ENCODE measurements at places on chromosomes 12 and 14.

DNA sequence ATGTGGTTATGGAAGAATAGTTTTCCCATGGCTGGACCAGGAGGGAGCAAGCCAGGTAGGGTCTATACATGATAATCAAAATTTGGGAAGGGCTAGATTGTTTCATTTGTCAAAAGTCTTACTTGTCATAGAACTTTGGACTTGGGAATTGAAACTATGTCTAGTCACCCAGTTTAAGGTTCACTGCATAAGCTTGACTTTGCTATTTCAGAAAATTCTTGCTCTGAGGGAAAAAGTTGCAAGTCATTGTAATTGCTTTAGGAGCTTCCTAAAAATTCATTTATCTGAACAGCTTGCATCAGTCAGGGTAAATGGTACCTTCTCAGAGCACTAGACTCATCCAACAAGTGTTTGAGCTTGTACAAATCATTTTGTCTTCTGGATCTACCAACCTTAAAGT, 1194.7 kb downstream of the GALC start:
- no peak for DNase-seq

GRCh38 chr12:95191060-95191696, 26.1 kb downstream of the FGD6 start:
- DNase-seq, result no peak

DNA sequence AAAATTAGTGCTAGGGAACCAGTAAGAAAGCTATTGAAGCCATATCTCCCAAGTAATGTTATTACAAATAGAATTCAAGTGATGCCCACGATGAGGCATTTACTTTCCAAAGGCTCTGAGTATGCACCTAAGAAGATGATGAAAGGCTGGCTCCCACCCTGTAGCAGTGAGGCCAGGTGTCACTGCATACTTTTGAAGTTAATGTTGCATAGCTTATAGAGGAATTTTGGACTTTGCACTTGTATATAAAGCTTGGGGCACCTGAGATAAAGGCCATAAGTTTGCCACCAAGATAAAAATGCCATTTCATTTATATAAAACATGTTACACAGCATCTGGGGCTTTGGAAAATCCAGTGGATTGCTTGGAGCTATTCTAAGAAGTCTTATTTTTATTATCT, 96.2 kb downstream of the PTPRB start:
- DNase-seq, result no peak

DNA sequence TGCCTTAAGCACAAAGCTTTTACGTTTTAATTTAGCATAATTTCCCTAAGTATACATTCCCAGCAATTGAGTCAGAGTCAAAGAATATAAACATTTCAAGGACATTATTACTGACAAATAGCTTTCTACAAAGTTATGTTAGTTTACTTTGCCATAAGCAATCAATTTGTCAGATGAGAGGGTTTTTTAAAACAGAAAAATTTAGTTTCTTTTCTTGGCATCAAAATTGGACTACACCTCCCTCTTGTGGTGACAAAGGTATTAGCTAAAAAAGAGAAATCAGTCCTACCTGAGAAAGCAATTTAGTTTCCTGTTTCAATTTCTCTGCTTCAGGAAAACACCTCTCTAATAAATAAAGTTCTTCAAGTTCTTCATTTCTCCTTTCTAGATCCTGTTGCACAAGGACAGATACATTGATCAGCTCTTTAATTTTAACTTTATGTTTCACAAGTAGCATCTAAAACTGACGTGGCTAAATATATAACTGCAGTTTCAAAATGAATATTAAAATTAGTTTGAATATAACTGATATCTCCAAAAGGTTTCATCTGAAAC, 39.9 kb downstream of the DNAI7 start:
- DNase-seq, result peak; percentile 63

- no peak for DNase-seq
Measured at GRCh38 chr14:94291906-94292525, 1.1 kb downstream of the SERPINA10 start.

- DNase-seq, result no peak
Measured at GRCh38 chr14:71952381-71953363, 20.4 kb downstream of the RGS6 start.
